LHCN-M2 (cell line): ENCODE measurements at places on chromosomes 2 and 18. TPM values are rescaled to one million over a fixed set of nuclear protein-coding genes. Genes with fewer than 3 reads are reported as not detected.

GRCh38 chr2:12433626-12433990 is 283.1 kb upstream of the TRIB2 start:
- DNase-seq, result no peak

DNA sequence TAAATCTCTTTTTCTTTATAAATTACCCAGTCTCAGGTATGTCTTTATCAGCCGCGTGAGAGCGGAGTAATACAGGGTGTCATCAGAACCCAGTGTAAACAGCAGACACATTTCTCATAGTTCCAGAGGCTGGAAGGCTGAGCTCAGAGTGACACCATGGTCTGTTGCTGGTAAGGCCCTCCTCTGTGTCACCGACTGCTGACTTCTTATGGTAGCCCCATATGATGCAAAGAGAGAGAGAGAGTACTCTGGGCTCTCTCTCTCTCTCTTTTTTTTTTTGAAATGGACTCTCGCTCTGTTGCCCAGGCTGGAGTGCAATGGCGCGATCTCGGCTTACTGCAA is 60.0 kb downstream of the SNORC start:
- DNase-seq, result no peak

Gene PRKAG3
- 0.46 TPM in 1 of 2 replicates, not detected in the other for total RNA-seq

Gene CFAP53
- total RNA-seq, result 0.13 TPM in 1 of 2 replicates, not detected in the other

DNA sequence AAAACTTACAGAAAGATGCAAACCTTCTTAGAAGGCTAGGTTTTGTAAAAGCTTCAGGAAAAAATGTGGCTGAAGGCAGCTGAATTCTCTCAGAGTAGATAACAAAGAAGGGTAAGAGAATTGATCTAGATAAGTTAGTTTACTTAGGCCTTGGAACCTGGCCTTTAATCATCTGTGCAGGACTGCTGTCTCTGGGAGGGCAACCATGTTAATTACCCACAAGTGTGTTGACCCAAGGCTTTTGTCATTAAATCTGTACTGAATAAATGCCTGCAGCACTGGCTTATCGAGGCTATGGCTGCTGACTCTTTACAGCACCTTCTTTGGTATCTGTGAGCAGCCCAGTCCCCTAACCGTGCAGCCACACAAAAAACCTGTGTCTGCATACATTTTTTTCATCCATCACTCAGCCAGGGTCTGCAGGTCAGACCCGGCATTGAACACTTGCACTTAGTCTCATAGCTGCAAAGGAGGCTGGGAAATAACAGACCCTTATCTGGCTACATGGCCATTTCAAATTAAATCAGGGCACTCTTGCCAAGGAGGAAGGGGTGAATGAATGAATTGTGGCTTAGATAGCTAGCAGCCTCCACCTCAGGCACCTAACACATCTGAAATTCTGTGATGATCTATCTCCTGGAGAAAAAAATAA is 120.2 kb upstream of the MSH2 start:
- DNase-seq, result no peak

DNA sequence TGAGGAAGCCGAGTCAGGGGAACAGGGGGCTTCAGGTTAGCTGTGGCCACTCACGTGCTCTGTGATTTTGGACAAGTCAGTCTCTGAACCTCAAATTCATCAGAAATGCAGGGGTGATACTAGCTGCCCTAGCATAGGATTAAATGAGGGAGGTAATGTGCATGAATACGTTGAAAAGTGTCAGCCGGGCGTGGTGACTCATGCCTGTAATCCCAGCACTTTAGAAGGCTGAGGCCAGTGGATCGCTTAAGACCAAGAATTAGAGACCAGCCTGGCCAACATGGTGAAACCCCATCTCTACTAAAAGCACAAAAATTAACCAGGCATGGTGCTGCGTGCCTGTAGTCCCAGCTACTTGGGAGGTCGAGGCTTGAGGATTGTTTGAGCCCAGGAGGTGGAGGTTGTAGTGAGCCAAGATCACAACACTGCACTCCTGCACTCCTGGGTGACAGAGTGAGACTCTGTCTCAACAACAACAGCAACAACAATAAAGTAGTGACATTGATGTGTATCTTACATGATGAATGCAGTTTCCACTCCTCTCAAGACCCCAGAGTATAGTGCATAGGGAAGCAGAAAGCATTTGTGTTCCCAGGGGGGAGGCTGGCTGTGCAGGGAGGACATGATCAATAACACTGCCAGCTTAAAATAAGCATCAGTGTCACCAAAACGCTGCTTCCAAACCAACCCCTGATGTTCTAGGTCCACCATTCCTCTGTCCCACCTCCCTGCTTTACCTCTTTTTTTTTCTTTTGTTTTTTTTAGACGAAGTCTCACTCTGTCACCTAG is 68.8 kb downstream of the HNRNPLL start:
- no peak for DNase-seq

Gene CCDC102B
- 9.7 and 13.6 TPM in 2 replicates for total RNA-seq

DNA sequence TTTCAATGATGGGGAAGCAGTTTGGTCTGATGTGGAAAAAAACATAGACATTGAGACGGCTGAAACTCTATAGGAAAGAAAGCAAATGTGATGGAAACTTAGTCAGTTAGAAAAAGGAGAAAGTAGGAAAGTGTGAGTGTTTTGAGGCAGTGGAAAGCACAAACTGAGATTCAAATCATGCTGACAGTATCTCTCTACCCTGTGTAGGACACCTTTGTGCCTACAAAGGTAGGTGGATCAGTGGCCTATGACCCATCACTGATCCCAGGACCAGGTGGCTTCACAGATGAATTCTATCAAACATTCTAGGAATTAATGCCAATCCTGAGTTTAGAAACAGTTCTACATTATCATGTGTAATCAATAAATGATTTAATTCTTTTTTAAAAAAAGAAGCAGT is 57.1 kb downstream of the CD226 start:
- DNase-seq, result no peak
